Stimulated activated CD4-positive, alpha-beta T cell treated with anti-CD3 and anti-CD28 coated beads, Interleukin-1b, Interleukin-23, amount 100 ng/mL, for 48 hours (primary cell): ENCODE measurements at places on chromosomes 6 and 20.

- DNase-seq: no peak
Observed at GRCh38 chr6:38168699-38169098, 349.2 kb downstream of the ZFAND3 start.

- no peak for DNase-seq
Observed at GRCh38 chr6:159701413-159701999, 8.5 kb upstream of the SOD2 start.

GRCh38 chr20:8404912-8405635 lies 273.0 kb downstream of the PLCB1 start:
- no peak for DNase-seq

- no peak for DNase-seq
Observed at GRCh38 chr6:90095788-90096187, 200.9 kb downstream of the BACH2 start.

DNA sequence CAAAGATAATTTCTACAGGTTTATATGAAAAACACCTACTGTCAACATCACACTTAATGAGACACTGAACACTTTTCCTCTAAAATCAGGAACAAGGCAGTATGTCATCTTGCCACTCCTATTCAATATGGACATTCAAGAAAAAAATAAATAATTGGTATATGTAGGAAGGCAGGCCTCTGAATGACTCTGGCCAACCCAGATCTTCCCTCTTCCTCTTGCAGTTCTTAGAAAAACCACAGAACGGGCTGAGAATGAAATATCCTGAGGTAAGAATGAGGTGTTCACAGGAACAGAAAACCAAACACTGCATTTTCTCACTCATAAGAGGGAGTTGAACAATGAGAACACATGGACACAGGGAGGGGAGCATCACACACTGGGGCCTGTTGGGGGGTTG lies 1207.2 kb upstream of the CITED2 start:
- DNase-seq: no peak

- no peak for DNase-seq
Observed at GRCh38 chr6:42257614-42258013, 40.0 kb upstream of the MRPS10 start.

DNA sequence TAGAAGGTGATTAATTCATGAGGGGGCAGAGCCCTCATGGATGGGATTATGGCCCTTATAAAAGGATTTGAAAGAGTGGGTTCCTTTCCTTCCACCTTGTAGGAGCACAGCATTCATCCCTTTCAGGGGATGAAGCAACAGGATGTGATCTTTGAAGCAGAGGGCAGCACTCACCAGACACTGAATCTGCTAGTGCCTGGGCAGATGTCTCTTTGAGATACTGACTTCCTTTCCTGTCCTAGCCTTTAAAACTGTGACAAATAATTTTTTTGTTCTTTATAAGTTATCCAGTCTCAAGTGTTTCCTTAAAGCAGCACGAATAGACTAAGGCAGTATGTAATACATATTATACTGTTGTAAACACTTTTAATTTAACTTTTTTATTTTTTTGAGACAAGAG lies 538.6 kb upstream of the RNF217 start:
- DNase-seq: no peak

DNA sequence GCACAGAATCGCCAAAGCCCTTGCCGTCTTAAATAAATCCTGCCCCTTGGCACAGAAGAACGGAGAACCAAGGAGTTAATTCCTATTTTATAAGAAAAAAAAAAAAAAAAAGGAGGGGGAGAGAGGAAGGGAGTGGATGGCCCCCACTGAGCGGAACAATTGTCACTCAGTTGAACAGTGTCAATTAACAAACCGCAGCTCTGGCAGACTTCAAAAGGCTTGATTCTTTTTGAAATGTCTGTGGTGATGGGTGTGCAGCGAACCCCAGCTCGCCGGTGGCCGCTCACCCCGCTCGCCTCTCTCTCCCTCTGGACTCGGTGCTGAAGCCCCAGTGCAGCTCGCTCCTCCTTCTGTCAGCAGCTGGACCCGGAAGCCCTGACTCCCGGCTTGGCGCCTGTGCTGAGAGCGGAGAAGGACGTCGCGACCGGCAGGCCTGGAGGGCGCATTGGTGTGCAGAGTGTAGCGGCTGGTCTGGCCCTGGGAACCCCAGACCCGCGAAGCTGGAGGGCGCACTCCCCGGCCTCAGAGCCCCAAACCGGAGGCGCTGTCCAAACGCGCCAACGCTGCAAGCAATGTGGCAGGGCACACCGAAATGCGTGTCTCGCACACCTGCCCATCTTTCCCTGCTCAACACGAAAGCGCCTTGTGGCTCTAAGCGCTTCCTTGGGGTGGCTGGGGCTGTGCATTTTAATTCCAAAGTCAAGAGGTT lies 3.4 kb downstream of the LINC00237 start:
- no peak for DNase-seq
